ENCODE measurements at places on chromosomes 3 and 15.

- DNase-seq: no peak
These were observed 19.0 kb upstream of the CCR2 start for GRCh38 chr3:46334741-46335478.

DNA sequence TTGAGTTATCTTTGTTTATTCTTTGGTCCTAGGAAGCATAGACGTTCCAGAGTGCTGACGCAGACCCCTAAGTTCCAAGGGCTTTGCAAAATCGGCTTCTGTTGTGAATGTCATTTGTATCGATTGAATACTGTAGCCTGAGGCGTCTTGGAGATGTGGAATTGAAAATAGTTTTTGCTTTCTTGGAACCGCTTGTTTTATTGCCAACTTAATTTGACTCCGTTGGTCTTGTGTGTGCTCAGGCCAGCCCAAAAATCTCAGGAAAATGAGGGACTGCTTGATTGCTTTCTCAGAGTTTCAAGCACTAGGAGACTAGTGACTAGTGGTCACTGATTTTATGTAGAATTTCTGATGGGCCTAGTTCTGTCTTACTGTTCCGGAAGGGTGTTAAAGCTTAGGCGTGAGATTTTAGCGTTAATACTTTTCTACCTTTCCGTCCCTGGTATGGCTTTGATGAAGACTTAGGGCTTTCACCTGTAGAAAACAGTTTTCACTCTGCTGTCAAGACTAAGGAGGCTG, 263 bp upstream of the UTS2B start:
- no peak for DNase-seq

DNA sequence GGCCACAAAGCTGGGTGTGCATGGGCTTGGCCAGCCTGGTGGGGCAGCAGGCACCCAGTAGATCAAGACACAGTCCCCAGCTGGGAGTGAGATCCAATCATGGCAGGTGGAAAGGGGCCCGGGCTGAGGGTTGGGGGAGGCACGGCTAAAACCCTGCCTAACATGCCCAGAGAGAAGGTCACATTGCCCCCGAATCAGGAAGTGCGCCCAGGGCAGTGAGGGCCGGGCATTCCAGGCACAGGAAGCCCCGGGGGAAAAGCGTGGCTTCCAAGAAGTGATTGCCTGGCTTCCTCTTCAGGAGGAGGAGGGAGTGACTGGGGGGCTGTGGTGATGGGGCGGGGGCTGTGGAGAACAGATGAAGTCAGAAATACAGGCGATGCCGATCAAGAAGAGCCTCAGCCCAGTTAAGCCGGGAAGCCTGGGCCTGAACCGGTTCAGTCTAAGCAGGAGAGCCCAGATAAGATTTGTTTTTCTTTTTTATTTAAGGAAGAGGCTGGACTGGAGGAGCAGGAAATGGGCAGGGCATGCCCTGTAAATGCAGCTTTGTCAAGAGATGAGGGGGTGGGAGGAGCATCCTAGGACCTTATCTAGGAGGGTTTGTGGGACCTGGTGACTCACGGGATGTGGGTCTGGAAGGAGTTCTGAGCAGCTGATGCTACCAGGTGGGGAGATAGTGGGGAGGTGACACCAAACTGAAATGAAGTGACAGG, 83.9 kb downstream of the CHSY1 start:
- no peak for DNase-seq

DNA sequence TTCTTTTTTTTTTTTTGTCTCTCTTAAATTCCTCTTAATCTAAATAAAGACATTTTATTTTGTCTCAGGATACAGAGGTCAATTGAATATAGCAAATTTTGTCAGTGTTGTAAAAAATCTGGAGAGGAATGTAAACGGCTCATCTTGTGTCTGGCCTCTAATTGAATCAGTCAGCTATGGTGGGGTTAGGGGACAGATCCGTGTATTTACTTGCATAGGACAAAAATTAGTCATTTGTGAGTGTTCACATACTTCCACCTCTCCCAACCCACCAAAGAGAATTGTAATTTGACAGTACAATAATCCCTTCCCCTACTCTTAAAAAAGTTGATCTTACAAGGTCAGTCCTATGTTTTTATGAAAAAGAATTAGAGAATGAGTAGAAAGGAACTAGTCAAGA, 18.3 kb downstream of the PPARG start:
- no peak for DNase-seq

- DNase-seq: no peak
These were observed 66.6 kb downstream of the ARPP21 start for GRCh38 chr3:35705904-35706303.

- no peak for DNase-seq
These were observed 19.0 kb upstream of the PRICKLE2 start for GRCh38 chr3:64244011-64244942.

DNA sequence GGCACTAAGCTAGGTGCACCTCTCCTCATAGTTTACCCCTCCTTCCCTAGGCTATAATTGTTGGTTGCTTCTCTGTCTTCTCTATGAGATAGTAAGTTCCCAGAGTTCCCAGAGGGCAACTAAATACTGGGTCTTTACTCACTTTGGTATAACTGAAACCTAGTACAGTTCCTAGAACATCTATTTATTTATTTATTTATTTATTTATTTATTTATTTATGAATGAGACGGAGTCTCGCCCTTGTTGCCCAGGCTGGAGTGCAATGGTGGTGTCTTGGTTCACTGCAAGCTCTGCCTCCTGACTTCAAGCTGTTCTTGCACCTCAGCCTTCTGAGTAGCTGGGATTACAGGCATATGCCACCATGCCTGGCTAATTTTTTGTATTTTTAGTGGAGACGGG, 71.1 kb upstream of the FLNB start:
- DNase-seq: no peak

Measured in chondrocyte (in vitro differentiated cells).